ENCODE measurements at places on chromosomes 3 and 15.
A peak's percentile ranks its signal among the peaks of the same experiment; 100 is the strongest.

- DNase-seq = peak; percentile 69
These were observed 90.1 kb upstream of the BHLHE40 start for GRCh38 chr3:4888913-4889846.

DNA sequence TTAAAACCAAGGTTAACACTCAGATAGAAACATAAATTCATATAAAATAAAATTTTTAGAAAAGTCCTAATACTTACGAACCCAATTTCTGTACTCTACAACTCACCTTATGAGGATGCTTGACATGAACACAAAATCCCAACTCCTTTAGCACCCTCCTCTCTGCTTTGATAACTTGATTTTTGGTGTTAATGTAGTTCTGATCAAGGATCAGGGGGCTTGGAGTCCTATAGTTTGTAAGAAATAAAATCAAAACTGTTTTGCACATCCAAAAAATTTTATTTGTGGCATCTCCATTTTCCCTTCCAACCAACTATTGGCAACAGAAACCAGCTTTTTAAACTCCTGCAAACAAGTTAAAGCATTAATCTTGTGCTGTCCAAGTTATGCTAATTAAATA lies 7.0 kb downstream of the CCNL1 start:
- DNase-seq = no peak

DNA sequence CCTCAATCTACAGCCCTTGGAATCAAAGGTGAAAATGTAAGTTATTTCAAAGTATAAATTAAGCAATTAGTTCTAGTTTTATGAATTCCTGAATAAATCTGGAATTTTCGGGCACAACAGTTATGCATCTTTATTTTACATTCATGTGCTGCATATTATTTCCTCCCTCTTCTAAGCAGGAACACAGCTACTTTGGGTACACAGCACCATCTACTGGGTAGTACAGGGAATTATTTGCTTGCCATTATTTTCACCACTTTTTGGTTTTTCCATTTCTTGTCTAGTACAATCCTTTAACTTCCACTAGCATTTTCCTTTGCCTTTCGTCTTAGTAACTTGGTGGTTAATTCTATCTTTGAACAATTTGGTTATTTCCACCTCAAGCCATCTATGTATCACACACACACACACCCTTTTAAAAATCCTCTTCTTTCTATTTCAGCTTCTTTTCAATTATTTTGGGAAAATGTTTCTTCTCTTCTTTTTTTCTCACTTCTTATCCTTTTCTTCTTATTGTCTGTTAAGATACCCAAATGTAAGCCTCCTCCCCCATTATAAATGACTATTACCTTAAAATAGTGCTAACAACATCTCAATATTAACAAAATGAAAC lies 451.0 kb downstream of the MFSD1 start:
- peak; percentile 58 for DNase-seq

- no peak for DNase-seq
These were observed 111.1 kb downstream of the PDCD6IP start for GRCh38 chr3:33909547-33909946.

DNA sequence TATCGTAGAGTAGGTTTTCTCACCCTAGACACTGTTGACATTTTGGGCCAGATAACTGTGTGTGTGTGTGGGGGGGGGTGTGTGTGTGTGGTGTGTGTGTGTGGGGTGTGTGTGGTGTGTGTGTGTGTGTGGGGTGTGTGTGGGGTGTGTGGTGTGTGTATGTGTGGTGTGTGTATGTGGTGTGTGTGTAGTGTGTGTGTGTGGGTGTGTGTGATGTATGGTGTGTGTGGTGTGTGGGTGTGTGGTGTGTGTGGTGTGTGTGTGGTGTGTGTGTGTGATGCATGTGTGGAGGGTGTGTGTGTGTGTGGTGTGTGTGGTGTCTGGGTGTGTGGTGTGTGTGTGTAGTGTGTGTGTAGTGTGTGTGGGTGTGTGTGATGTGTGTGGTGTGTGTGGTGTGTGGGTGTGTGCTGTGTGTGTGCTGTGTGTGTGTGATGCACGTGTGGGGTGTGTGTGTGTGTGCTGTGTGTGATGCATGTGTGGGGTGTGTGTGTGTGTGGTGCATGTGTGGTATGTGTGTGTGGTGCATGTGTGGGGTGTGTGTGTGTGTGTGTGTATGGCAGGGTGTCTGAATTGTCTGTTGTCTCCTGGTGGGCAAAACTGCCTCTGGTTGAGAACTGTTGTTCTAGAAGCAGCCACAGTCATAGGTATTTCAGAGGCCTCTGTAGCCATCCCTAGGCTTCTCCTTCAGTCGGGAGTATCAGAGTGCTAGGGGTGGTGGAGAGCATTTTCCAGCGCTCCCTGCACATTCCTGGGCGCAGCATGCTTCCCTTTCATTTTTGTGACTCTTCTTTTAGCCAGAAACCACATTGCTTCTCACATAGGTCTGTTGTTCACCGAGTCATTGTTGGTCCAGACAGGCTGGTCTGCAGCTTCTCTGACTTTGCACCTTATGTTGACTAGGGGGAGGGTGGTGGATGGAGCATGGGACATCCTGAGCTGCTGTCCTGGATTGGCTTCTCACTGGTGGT lies 84.4 kb downstream of the THSD4 start:
- no peak for DNase-seq

DNA sequence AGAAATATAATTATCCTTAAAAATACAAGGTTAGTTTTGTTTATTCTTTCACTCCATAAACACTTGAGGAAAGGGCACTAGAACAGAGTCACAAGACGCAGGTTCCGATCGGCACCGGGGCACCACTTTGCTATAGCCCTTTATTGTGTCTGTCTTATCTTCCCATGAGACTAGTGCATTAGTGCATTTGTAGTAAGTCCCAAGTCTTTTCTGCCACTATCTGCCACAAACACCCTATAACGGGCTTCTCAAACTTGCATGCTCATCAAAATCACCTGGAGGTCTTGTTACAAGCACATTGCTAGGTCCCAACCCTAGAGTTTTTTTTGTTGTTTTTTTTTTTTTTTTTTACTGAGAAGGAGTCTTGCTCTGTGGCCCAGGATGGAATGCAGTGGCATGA lies 213.1 kb downstream of the FOXP1 start:
- DNase-seq = no peak

- DNase-seq = no peak
These were observed 659.0 kb downstream of the NTRK3 start for GRCh38 chr15:87597346-87598052.

DNA sequence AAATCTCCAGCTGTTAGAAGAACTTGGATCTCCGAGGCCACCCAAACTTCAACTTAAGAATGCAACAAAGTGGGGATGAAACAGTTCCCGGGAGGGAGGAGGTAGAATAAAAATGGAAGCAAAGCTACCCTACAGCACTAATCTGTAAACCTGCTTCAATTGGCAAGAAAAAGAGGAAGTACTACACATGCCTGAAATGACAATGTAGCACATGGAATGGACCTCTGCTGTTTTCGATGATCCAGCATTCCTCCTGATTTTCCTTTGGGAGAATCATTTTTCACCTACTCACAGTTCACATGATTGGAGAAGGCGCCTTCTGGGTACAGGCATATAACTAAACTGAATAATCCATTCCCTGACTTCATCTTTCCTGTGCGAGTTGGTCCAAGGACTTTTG lies 1081.5 kb downstream of the FHIT start:
- peak; percentile 3 for DNase-seq

GRCh38 chr3:107684431-107684925 lies 161.7 kb downstream of the BBX start:
- DNase-seq = no peak

- peak; percentile 7 for DNase-seq
These were observed 205.6 kb downstream of the VGLL3 start for GRCh38 chr3:86785386-86785785.

- DNase-seq = no peak
These were observed 17.9 kb upstream of the OR5H6 start for GRCh38 chr3:98246142-98246541.

DNA sequence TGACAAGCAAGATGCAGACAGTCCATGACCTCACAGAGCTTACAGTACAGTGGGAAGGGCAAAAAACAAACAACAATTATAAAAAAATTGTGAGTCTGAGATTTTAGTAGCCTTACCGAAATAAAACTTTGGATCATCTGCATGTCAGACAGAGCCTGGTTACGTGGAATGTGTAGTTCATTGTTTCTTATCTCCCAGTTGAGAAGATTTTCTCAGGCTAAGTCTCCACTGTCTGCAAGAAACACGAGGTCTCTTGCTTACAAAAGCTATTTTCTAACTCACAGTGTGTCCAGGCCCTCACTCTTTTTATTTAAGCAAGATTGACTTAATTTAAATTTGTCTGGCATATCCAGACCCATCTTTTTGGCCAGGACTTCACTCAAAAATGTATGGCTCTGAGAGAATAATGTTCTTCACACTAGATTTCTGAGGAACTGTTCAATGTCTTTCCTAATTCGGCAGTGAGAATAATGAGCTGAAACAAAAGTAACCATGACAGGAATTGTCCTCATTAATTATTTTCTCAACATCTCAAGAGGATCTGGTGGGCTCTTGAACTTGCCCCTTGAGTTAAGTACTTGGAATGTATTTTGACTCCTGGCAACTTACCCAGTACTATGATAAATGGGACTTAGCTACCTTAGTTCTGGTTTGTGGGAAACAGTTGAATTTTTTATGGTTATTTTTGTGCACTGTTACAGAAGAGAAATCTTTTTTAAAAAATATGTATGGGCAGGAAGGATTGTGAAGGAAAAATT lies 265.1 kb upstream of the COL8A1 start:
- DNase-seq = no peak

GRCh38 chr15:78929536-78930264 lies 15.1 kb downstream of the CTSH start:
- DNase-seq = no peak

- no peak for DNase-seq
These were observed 479.6 kb downstream of the CNTN3 start for GRCh38 chr3:74134831-74135230.

GRCh38 chr3:111627092-111627491 lies 31.9 kb upstream of the ZBED2 start:
- no peak for DNase-seq

GRCh38 chr3:11638495-11639358 lies 5.0 kb downstream of the VGLL4 start:
- DNase-seq = no peak

- no peak for DNase-seq
These were observed 65.7 kb upstream of the RGMA start for GRCh38 chr15:93154666-93155065.

DNA sequence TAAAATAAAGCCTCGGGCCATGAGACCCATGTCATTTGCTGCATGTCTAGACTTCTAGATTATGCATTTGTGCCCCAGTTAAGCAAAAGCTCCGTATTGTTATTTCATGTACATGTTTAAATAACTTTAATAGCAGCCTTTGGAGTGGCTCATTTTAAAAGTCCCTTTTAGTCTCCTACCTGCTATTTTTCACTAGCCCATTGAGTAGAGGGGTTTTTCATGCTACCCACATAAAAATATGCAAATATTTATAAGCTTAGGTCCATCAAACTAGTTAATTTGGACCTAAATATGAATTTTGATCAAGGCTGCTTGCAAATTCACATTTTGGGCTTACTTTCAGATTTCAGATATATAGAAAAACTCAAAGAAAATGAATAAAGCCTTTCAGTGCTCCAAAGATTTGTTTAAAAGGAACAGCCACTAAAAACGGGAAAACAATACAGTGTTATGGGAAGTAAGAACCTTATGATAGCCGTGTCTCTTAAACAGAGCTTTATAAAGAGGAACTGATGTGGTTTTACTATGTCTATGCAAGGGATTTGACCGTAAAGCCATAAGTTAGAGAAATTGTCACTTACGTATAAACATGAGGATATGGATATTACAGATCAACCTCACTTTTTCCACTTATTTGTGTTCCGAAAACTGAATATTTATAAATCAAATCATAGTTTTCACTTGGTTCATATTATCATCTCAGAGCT lies 30.0 kb downstream of the FILIP1L start:
- DNase-seq = peak; percentile 88

GRCh38 chr3:139394116-139394515 lies 4.7 kb upstream of the COPB2 start:
- peak; percentile 51 for DNase-seq

All from AML-193 (cell line).